Stimulated activated effector memory CD8-positive, alpha-beta T cell treated with anti-CD3 and anti-CD28 coated beads, Interleukin-12 subunit alpha, Interleukin-12 subunit beta, amount 100 ng/mL, for 72 hours (primary cell): ENCODE measurements at places on chromosomes 16 and 17.

DNA sequence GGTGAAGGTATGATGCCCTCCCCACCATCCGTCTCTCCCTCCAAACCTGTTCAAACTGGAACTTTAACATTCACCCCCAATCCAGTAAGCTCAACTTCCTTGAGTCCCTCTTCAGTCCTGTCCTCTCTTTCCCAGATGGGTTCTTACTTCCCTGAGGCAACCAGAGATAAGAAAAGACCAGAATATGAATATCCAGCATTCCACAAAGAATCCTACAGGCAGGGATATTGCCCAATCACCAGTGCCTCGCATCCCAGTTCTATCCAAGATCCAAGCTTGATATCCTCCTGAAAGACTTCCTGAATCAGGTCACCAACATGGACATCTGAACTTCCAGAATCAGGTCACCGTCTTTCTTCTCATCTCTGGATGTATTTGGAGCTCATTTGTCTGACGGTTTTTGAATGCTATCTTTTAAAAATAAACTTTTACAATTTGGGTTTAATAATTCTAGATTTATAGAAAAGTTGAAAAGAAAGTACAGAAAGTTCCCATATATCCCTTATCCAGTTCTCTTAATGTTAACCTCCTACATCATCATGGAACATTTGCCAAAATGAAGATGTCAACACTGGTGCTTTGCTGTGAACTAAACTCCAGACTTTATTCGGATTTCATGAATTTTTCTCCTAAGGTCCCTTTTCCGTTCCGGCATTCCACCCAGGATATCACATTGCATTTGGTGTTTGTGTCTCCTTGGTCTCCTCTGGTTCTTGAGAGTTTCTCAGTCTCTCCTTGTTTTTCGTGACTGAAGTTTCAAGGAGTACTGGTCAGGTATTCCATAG is 13.7 kb upstream of the COL1A1 start:
- no peak for DNase-seq

GRCh38 chr17:75397217-75397616 is 8.3 kb downstream of the GRB2 start:
- no peak for DNase-seq

DNA sequence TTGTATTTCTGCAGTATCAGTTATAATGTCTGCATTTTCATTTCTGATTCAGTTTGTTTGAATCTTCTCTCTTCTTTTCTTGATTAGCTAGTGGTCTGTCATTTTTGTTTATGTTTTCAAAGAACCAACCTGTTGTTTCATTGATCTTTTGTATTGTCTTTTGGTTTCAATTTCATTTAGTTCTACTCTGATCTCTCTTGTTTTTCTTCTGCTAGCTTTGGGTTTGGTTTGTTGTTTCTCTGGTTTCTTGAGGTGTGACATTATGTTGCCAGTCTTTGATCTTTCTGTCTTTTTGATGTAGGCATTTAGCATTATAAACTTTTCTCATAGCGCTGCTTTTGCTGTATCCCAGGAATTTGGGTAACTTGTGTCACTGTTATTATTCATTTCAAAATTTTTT is 107.2 kb downstream of the PHKB start:
- no peak for DNase-seq

DNA sequence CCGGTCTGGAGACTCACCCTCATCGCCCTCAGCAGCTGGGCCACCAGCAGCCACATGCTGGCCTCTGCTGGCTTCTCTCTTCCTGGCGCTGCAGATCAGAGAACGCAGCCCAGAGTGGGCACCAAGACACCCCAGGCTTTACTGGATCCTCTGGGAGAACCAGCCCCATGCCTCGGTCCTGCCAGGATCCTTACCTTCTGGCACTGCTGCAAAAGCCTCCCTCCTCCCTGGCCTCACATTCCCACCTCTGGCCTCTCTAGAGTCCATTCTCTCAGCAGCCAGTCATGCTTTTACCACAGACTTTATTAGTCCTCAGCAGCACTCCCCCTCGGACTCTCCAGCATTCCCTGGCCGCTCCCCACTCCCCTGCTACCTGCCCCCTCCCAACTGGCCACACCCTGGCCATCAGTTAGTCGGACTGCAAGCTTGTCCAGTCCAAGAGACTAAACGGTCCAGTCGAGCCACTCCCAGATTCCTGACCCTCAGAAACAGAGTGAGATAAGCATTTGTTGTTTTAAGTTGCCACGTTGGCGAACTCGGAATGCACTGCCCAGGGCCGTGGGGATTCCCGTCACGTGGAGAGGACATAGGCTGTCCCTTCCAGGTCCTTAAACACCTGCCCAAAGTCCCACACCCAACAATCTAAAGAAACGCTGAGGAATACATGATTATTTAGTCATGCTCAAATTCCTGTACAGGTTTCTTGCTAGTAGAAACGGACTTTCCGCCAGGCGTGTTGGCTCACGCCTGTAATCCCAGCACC is 5.9 kb upstream of the SPG7 start:
- no peak for DNase-seq

- no peak for DNase-seq
These were observed 121.6 kb upstream of the SMURF2 start for GRCh38 chr17:64783556-64784352.

DNA sequence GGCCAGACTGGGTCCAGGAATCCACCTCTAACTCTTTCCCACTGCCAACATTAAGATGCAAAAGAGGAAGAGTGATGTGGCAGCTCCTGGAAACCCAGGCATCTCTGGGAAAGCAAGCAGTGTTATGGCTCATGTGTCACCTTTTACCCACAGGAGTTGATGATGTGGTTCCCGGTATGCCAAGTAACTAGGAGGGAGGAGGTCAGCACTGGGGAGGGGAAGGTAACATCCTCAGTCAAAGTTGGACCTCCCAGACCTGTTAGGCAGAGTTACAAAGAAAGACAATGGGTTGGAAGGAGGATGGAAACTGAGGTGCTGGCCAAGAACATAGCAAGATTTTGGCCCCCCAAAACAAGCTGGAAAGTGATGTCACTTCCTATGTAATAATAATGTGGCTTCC is 11.4 kb downstream of the KRABD2 start:
- no peak for DNase-seq

- DNase-seq, result no peak
These were observed 5.4 kb upstream of the TPPP3 start for GRCh38 chr16:67398546-67399217.

DNA sequence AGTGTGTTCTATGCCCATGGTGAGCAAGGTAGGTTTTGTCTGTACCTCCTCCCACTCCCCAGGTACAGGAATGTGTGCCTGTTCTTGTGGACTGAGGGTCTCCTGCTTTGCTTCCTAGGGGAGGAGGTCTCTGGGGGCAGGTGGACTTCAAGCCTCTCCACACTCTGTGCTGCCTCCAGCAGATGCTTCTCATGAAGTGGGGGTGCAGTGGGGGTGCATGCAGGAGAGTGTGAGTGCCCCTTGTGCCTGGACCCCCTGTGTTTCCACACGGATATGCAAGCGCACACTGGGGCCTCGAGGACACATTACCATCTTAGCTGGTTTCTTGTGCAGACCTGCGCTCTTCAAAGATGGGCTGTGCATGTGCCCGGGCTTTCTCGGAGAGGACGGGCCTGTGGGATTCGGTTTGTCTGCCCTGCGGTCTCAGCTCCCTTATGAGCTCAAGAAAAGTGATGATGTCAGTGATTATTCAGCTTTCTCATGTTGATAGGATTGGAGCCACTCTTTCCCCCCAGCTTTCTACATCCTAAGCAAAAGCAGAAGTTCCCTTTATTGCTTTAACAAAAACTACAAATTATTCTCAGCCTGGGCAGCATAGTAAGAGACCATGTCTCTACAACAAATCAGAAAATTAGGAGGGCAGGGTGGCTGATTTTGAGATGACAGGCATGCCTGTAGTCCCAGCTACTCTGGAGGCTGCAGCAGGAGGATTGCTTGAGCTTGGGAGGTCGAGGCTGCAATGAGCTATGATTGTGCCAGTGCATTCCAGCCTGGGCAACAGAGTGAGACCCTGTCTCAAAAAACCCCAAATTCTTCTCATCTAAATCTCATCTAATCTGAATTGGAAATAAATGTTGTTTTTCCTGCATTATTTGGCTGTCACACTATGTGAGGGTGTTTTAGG is 86.8 kb downstream of the RPTOR start:
- no peak for DNase-seq

DNA sequence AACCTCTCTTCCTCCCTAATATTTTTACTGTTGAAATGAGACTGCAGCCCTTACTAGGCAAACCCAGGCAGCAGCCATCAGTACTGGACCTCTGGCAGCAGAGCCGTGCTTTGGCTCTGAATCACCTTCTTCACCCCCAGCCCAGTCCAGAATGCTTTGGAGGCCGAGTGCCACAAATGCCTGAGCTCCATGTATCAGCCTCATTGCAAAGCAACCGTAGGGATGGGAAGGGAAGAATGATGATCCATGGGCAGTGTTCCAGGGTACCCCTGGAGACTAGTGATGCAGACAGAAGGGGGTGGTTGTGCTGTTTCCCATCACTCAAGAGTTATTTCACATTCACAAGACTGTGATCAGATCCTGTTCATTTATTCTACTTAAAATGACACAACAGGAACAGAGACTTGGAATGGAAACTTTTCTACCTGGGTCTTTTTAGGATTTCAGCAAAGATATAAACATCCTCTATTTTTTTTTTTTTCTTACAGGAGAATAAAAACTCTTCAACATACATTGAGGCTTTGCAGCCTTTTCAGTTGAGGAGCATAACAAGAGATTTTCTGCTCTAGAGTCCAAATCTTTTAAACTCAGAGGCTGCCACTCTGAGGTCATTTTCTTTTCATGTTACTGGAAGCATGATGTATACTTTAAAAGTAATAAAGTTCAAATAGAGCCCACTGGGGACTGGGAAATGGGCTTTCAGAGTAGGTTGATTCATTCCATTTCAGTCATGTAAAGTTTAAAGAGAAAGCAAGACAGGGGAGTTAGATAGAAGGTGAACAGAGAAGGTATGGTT is 138.3 kb downstream of the KCNJ2 start:
- DNase-seq, result no peak

GRCh38 chr17:56681561-56682266 is 88.2 kb downstream of the NOG start:
- no peak for DNase-seq

GRCh38 chr16:69595127-69596036 is 29.6 kb downstream of the NFAT5 start:
- DNase-seq, result no peak

DNA sequence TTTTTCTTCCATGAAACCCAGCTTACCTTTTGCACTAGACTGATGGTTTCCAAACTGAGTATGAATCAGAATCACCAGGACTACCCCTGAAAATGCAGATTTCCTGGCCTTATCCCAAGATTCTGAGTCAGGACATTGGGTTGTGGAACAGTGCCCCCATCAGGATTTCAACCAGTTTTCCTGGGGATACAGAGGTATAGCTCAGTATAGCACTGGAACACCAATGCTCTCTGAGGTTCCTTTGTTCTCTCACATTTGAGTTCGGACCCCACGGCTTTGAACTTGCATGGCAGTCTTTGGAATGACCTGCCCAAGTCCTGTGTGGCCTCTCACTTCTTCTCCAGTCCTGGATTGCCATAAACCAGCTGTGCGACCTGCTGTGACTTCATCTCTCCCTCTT is 12.8 kb upstream of the CCL8 start:
- no peak for DNase-seq

DNA sequence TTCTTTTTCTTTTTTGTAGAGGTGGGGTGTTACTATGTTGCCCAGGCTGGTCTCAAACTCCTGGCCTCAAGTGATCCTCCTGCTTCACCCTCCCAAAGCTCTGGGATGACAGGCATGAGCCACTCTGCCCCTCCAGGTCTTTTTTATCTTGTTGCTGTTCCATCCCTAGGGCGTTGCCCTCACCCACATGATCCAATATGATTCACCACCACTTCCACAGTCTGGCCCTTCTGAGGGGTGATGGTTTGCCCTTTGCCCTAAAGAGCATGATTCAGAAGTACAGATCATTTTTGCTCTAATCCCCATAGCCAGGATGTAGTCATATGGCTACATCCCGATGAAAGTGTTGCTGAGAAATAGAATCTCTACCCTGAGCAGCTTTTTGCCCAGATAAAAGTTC is 18.8 kb downstream of the STX4 start:
- no peak for DNase-seq

DNA sequence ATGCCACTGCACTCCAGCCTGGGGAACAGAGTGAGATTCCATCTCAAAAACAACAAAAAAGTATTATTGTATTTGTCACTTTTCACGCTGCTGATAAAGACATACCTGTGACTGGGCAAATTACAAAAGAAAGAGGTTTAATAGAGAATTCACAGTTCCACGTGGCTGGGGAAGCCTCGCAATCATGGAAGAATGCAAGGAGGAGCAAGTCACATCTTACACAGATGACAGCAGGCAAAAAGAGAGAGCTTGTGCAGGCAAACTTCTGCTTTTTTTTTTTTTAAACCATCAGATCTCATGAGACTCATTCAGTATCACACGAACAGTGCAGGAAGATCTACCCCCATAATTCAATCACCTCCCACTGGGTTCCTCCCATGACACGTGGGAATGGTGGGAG is 41.5 kb upstream of the ETV4 start:
- no peak for DNase-seq

DNA sequence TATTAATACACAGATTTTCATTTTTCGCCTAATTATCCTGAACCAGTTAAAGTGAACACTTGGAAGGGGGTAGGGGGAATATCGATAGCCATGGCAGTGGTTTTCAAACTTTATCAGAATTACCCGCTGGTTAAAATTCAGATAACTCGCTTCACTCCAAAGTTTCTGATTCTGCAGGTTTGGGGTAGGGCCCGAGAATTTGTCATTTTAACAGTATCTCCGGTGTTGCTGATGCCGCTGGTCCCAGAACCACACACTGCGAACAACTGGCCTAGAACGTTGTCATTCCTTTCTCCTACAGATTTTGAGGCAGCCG is 313 bp upstream of the NSRP1 start:
- no peak for DNase-seq

GRCh38 chr17:43615330-43616028 is 46.2 kb downstream of the MEOX1 start:
- DNase-seq, result no peak

GRCh38 chr17:15260376-15261257 is 4.5 kb downstream of the PMP22 start:
- DNase-seq, result peak; percentile 67

- no peak for DNase-seq
These were observed 73.4 kb upstream of the GNG13 start for GRCh38 chr16:873889-874288.

GRCh38 chr17:72491102-72491501 is 370.3 kb downstream of the SOX9 start:
- no peak for DNase-seq

GRCh38 chr16:58211245-58211644 is 13.3 kb upstream of the CSNK2A2 start:
- DNase-seq, result no peak

GRCh38 chr17:70621566-70621965 is 452.2 kb downstream of the KCNJ2 start:
- no peak for DNase-seq

DNA sequence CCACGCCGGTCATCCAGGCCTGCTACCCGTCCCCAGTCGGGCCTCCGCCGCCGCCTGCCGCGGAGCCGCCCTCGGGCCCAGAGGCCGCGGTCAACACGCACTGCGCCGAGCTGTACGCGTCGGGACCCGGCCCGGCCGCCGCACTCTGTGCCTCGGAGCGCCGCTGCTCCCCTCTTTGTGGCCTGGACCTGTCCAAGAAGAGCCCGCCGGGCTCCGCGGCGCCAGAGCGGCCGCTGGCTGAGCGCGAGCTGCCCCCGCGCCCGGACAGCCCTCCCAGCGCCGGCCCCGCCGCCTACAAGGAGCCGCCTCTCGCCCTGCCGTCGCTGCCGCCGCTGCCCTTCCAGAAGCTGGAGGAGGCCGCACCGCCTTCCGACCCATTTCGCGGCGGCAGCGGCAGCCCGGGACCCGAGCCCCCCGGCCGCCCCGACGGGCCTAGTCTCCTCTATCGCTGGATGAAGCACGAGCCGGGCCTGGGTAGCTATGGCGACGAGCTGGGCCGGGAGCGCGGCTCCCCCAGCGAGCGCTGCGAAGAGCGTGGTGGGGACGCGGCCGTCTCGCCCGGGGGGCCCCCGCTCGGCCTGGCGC is 2.4 kb downstream of the HIC1 start:
- no peak for DNase-seq
